ENCODE measurements at places on chromosomes 7 and 10.

GRCh38 chr10:103784089-103784488 lies 71.3 kb downstream of the SH3PXD2A start:
- DNase-seq = no peak

DNA sequence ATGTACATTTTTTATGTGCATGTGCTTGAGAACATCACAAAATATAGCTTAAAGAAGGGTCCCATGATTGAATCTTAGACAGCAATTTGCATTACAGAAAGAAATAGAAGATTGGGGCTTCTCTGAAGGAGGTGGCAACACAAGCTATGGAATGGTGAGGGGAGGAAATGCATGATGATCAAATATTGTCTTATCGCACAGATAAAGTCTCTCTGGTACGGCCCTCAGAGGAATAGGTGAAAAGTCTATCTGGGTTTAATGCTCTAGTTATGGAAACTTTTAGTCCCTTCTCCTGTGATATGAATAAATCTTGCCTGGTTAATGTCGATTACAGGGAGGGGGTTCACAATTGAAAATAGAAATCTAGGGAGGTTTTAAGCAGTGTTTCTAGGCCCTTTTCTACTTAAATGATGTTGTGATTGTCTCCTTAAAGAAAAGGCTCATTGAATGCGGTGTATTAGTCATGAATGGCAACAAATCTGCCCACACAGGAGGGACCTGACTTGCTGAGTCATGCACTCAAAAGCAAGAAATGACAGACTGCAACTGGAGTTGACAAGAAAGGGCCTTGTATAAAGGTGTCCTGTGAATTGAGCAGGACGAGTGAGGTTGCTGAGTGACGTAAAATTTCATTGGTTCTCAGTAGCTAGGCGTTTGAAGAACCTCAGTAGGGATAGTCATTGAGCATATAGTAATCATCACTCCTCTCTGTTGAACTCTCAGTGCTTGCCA lies 133.4 kb upstream of the CSTF2T start:
- DNase-seq = peak; percentile 46

- no peak for DNase-seq
Observed at GRCh38 chr7:137476937-137477336, 133.4 kb upstream of the PTN start.

DNA sequence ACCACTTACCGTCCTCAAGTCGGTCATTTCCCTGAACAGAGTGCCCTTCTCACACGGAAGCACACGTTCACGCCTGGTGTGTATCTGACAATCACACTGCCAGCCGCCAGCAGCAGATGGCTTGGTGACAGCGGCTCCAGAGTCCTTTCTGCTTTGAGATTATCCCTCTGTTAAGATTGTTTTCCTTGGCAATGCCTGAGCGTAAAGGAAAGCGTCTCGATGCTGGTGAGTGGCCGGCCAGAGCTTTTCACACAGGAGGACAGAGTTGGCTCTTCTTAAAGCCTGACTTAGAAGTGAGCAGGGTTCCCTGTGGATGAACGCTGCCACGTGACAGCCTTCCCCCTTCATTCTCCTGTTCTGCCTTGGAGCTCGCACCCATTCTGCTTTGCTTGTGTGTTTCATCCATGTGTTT lies 22.1 kb upstream of the PRKAR1B start:
- DNase-seq = no peak

DNA sequence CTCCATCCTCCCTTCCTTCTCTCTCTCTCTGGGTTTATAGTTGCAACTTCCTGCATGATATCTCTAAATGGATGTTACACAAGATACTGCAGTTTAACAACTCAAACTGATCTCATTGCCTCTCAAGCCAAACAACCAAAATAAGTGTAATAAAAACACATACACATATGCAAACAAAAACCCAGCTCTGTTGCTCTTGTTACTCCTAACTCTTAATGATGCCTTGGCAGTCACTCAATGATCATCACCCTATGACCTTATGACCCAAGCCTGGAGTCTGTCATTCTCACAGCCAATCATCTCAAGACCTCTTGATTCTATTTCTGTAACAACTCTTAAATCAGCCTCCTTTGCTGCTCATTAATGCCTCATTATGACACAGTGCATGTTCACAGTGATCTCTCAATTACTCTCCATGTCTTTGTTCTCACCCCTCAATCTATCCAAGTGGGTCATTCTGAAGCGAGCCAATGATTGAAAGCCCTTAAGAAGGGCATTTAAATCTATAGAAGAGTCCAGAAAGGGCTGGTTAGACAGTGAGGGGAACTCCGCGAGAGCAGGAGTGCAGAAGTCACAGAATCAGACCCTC lies 210.9 kb downstream of the INHBA start:
- no peak for DNase-seq

GRCh38 chr7:101782476-101782875 lies 35.0 kb upstream of the CUX1 start:
- DNase-seq = no peak

DNA sequence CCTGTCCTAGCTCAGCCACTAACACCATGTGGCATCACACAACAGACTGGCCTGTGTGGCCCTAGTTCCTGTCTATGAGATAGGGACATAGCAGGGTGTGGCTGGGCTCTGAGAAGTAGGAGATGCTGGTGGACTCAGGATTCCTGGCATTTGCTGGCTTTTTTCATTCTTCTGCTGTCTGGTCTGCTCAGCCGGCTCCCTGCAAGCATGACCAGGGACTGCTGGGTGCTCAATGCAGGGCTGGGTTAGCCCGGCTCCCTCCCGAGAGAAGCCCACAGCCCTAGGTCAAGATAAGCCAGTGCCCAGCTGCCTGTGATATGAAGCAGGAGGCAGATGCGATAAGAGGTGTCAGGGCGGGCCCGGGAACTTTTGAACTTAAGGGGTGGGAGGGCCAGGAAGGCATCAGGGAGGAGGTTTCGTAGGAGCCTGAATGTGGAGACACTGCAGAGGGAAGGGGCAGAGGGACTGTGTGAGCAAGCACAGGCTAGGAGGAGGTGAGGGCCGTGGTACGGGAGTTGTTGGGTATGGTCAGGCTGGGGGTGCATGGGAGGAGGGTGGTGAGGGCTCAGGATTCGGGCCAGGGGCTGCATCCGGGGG lies 3.5 kb downstream of the AQP1 start:
- DNase-seq = no peak

GRCh38 chr7:37346761-37347160 lies 101.9 kb downstream of the ELMO1 start:
- no peak for DNase-seq

- no peak for DNase-seq
Observed at GRCh38 chr7:142301923-142302550, 44.2 kb upstream of the PRSS58 start.

- DNase-seq = no peak
Observed at GRCh38 chr7:53397911-53398310, 362.5 kb downstream of the POM121L12 start.

GRCh38 chr7:34762764-34763163 lies 104.7 kb downstream of the NPSR1 start:
- no peak for DNase-seq

GRCh38 chr10:69541463-69541862 lies 31.8 kb downstream of the NEUROG3 start:
- no peak for DNase-seq

- DNase-seq = peak; percentile 83
Observed at GRCh38 chr10:4721999-4722753, 103.8 kb upstream of the AKR1E2 start.

- no peak for DNase-seq
Observed at GRCh38 chr7:111004310-111004901, 86.5 kb upstream of the LRRN3 start.

GRCh38 chr10:88865281-88865876 lies 13.7 kb upstream of the ANKRD22 start:
- no peak for DNase-seq

- no peak for DNase-seq
Observed at GRCh38 chr10:30996481-30997005, 35.1 kb downstream of the ZNF438 start.

DNA sequence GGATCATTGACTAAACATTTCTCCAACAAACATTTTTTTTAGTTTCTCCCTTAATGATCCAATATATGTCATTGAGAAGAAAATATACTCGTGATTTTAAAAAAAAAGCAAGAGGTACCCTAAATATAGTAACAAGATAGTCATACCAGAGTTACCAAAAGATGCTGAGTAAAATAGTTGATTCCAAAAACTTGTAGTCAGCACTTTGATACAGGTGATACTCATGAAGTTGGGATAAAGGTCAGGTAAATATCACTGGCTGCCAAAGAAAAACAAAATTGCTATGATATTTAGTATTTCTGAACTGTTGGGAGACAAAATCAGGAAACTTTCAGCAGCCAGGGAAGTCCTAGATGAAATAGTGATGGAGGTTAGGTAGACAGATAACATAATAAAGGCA lies 225.3 kb downstream of the DYNC1I1 start:
- DNase-seq = no peak

DNA sequence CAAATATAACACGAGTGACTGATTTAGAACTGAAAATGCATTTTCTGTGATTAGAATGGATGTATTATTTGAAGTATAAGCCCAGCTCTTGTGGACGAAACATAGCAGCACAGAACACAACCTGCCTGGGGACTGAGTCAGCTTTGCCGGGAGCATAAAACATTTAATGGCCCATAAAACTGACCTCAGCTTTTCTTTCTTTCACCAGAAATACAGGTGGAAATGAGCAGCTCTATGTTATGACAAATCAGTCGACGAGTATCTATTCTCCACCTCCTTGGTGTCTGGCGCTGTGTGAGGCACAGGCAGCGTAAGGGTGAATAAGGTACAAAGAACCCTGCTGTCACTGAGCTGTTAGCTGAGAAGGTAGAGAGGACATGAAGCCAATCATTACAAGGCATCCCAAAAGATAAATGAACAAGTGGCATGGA lies 471.6 kb upstream of the AKR1E2 start:
- DNase-seq = no peak

DNA sequence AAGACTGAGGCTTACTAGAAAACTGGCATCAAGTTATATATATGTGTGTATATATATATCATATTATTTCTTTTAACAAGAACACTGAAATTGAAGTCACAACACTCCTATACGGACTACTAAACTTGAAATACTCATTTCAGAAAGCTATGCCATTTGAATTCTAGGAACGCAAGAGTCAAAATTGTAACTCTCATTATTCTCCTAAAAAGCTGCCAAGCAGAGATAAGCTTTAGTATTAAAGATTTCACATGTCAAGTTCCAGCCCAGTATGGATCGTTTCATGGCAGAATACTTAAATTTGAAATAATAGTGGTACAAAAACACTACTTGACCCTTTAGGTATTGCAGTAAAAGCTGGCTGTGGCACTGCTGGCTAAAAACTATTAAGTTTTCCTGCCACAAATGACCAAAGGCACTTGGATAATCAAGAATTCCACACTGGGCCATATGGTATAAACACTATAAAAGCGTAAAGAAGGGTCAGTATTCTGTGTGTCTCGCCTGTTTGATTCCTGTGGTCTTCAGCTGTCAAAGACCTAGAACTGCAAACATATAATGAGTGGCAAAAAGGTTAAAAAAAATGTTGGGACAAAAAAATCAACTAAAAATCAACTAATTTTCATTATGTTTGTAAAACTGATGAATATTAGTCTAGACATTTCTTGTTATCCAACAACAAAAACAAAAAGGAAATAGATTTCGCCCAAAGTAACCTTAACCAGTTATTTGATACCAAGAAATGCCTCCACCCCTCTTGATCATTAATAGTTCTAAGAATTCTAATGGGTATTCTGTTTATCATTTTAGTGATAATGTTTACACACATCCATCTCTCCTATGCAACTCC lies 2.4 kb downstream of the CCDC71L start:
- DNase-seq = no peak

DNA sequence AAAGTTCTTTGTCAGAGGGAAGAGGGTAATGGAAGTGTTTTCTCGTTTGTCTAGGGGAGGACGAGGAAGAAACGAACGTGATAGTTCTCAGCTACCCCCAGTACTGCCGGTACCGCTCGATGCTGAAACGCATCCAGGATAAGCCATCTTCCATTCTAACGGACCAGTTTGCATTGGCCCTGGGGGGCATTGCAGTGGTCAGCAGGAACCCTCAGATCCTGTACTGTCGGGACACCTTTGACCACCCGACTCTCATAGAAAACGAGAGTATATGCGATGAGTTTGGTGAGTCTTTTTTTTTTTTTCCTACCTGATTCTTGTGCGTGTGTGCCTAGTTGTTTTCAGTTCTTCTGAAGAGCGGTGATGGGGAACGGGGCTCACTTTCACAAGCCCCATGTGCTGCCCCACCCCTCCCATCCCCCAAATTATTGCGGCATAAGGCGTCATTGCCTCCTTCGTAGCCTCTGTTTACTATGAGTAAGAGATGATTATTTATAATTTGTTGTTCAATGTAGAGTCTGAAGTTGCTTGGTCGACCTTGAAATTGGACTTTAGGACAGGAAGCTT lies 98.6 kb downstream of the ARID5B start:
- no peak for DNase-seq

- no peak for DNase-seq
Observed at GRCh38 chr7:80313067-80313626, 178.5 kb downstream of the GNAI1 start.

- DNase-seq = no peak
Observed at GRCh38 chr7:29548823-29549222, 14.8 kb upstream of the PRR15 start.

DNA sequence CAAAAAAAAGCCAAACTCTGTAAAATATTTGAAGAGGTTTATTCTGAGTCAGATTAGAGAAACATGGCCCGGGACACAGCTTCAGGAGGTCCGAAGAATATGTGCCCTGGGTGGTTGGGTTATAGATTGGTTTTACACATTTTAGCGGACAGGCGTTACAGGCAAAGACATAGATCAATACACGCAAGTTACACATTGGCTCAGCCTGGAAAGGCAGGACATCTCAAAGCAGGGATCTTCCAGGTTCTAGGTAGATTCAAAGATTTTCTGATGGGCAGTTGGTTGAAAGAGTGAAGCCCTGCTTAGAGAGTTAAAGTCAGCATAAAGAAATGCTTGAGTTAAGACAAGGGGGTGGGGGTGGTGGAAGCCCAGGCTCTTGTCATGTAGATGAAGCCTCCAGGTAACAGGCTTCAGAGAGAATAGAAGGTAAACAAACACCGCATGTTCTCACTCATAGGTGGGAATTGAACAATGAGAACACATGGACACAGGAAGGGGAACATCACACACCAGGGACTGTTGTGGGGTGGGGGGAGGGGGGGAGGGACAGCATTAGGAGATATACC lies 464.3 kb upstream of the ADARB2 start:
- no peak for DNase-seq

DNA sequence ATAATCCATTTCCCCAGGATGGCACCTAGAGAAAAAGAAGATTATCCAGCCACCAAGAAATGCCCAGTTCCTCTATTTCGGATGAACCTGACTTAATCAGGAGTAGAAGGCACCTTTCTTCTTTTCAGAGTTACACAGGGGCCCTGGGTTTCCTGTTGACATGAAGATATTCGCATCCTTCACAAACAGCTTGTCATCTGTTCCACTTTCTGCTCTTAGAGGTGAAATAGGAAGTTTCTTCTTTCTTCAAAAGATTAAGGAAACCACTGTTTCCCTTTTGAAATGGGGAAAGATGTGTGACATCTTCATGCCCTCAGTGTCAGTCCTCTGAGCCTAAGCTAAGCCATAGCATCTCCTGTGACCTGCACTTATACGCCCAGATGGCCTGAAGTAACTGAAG lies 39.1 kb upstream of the RAB18 start:
- DNase-seq = no peak

- no peak for DNase-seq
Observed at GRCh38 chr10:130459011-130459410, 322.8 kb downstream of the GLRX3 start.

GRCh38 chr10:82464966-82465365 lies 590.0 kb downstream of the NRG3 start:
- no peak for DNase-seq

GRCh38 chr7:106054971-106055532 lies 57.1 kb downstream of the SYPL1 start:
- DNase-seq = no peak
